ENCODE measurements at places on chromosomes 6 and 20.

DNA sequence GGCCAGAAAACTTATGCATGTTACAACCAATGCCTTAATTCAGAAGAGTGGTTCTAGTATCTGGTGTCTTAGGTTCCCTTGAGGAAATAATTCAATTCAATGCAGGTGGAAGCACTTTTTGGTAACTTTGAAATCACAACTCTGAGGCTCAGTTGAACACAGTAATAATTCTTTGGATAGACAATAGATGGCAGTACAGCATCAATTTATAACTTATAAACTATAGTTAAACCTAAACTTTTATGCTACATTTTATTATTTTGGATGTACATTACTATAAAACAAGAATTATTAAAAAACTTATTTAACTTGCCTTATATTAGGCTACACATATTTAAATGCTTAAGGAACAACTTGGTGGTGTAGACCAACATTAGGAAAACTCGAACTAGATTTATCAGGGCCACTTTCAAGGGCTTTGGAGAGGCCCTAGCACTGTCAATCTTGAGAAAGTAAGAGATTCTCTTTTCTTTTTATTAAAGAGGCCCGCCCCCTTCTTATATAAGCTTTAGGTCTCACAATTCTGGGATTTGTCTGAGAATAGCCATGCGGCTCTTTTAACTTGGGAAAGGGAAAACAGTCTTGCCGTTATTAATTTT is 85.9 kb downstream of the CRYBG1 start:
- DNase-seq = no peak

DNA sequence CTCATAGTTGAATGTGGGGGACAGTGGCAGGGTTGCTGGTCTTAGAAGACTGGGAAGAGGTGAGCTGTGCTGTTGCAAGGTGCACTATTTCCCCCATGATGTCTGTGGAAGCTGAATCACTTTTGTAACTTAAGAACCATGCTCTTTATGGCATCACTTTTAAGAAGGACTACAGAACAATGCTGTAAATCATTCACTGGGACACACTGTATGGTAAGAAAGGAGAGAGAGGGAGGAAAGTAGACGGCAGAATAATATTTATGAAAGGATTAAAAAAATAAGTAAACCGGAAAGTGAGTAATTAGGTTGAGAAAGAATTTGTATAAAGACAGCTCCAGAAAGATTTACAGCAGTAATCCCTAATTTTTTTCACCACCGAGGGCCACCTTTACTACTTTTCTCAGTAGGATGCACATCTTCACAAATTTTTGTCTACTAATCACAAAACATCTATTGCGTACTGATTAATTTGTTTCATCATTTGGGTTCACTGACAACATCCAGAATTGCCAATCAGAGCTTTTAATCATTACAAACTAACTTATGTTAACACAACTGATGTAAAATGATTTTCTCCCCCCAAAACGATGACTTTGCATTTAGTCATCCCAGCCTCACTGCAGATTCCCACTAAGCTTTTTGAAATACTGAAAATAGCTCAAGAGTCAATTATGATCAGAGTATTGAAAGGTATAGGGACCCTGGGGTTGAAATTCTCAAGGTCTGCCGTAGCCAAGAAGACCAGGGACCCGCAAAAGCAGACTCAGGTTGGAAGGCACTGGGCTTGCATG is 560.7 kb upstream of the NOX3 start:
- DNase-seq = no peak

- DNase-seq = no peak
Observed at GRCh38 chr6:128244751-128245405, 275.5 kb downstream of the PTPRK start.

DNA sequence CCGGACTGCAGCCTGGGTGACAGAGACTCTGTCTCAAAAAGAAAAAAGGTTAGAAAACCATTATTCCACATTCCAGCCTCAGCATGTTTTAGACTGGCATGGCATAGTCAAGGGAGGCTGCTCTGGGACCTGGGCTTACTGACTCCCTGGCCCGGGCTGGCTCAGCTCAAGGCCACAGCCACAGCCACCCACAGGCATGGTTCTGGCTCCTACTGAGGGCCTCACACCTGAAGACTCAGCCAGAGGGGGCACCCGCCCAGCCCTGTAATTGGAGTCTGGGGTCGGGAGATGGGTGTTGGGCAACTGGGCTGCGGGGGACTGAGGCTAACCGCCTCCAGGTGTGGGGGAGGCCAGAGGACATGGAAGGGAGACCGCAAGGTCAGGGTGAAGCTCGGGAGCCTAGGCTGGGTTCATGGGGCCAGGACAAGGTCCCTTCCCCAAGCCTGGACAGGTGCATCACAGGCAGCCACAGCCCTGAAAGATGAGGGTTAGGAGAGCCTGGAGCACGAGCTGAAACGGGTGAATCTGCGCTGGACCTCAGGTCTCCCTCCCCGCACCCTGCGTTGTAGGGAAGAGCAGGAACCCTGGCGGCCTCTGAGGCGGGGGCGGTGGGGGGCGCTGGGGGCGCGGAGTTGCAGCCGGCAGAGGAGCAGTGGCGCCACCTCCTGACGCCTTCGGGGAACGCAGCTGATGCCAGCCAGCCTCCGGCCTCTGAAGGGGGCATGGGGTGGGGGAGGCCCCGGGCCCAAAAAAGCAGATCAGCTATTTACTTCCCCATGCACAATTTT is 67.7 kb upstream of the SRSF6 start:
- DNase-seq = no peak

DNA sequence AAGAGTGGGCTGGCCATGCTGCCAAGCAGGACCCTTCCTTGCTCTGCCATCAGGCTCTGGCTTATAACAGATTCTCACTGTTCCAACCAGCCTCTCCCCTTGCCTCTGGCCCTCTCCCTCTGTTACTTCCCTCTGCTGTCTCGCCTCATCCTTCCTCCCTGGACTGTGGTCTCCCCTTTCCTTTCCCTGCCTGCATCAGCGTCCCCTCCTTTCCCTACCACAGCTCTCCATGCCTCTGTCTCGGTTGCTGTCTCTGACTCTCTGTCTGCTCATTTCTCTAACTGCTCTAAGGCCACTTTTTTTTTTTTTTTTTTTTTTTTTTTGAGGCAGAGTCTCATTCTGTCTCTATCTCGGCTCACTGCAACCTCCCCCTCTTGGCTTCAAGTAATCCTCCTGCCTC is 173.4 kb downstream of the PTPRT start:
- no peak for DNase-seq

GRCh38 chr20:1861347-1861976 is 33.7 kb upstream of the SIRPA start:
- no peak for DNase-seq

DNA sequence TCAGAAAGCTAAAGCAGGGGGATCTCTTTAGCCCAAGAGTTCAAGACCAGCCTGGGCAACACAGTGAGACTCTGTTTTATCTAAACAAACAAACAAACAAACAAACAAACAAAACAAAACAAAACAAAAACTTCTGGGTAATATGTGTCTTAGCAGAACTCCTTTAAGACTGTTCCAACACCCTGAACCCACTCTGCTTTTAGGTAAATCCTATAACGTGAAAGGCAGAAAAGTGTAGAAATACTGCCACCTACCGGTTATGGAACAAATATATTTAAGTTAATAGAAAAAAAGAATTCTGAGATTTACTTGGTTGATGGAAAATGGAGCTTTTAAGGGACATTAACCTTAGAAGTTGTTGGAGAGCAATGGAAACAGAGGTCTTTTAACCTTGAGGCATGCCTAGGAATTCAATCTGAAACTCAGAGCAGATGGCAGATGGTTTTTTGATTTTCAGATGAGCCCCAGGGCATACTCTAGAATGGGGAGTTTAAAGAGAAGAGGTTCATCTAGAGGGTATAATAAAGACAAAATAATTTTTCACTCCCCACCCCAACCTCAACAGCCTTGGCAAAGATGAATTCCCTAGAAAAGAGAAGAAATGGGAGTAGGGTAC is 38.5 kb downstream of the SOD2 start:
- DNase-seq = no peak

GRCh38 chr6:17519120-17519519 is 81.0 kb upstream of the FAM8A1 start:
- DNase-seq = peak; percentile 57

- peak; percentile 69 for DNase-seq
Observed at GRCh38 chr6:161370880-161371279, 97.0 kb upstream of the AGPAT4 start.

DNA sequence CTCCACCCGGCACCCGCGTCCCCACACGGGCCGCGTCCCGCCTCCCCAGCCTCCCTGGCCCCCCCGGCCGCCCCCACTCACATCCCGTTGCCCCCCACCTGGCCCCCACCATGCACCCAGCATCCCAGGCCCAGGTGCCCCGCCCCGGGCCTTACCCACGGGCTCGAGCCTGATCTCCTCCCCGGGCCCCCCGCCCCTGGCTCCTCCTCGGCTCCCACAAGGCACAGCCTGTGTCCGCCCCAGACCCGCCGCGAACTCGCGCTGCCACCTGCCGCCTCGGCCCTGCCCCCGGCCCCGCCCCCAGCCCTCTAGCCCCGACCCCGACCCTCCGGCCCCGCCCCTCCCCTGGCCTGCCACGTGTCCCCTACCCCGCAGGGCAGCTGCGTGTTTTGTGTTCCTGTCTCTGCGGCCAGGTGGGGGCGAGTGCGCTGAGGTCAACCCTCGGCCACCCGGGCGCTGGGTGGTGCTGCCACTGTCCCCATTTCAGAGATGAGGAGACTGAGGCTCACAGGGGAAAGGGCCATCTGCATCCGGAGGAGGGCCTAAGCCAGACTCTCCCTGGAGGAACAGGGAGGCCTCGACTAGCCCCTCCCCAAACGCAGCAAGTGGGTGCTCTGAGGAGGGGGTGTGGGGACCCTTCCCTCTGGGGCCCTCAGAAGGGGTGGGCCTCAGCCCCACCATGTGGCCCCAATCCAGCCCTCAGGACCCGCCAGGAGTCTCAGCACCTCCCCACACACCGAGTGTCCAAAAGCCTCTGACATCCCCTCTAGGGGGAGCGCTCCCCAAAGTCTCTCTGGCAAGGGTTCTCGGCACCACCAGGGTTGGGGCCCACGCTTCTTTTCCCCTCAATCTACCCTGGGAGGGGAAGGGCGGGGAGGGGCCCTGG is 99.8 kb downstream of the TAF4 start:
- DNase-seq = no peak

GRCh38 chr6:90347411-90347851 is 50.8 kb upstream of the BACH2 start:
- DNase-seq = no peak

- no peak for DNase-seq
Observed at GRCh38 chr6:86738078-86738477, 199.2 kb upstream of the HTR1E start.

GRCh38 chr20:62356589-62357186 is 10.4 kb downstream of the LAMA5 start:
- DNase-seq = no peak

DNA sequence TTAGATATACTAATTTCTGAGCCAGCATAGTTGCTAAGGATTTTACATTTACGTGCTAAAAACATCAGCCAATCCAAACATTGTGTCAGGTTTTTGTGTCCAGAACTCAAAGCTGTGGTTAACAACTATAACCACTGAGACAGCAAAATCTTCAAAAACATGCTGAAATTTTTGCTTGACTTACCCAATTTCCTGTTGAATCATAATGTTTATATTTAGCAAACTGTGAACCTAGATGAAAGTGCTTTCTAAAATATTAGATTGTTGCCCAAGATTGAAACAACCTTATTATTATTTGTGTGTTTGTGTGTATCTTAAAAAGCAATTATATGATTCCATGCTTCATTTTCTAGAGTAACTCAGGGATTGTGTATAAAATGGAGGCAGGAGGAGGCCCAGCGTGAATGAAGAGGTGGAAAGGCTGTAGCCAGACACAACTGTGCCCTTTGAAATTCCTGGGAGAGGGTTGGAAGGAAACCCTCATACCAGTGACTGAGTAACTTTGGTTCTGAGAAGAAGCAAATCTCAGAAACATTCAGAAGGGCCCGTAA is 48.0 kb downstream of the ARMC2 start:
- no peak for DNase-seq

DNA sequence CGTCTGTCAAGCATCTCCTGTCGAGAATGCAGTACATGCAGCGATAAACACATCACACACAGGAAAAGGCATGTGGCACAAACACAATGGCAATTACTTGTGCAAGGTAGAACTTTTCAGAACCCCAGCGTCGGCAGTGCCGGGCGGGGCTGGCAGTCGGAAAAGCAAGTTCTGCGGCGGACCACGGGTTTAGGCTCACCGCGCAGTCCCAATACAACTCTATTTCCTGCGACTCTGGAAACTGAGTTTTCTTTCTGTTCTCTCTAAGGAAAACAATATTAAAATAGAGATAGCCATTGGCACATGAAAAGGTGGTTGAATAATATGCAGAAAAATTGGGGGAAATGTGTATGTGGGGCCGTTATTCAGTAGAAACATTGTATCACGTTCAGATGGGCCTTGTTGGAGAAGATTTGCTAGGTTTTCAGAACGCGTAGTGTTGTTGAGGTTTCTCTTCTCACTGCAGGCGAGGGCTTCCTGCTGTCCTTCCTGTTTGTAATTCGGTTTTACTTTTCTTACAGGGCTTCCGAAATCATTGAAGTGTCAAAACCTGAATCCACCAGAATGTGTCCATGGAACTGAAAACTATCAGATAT is 369.5 kb downstream of the THBS2 start:
- no peak for DNase-seq

DNA sequence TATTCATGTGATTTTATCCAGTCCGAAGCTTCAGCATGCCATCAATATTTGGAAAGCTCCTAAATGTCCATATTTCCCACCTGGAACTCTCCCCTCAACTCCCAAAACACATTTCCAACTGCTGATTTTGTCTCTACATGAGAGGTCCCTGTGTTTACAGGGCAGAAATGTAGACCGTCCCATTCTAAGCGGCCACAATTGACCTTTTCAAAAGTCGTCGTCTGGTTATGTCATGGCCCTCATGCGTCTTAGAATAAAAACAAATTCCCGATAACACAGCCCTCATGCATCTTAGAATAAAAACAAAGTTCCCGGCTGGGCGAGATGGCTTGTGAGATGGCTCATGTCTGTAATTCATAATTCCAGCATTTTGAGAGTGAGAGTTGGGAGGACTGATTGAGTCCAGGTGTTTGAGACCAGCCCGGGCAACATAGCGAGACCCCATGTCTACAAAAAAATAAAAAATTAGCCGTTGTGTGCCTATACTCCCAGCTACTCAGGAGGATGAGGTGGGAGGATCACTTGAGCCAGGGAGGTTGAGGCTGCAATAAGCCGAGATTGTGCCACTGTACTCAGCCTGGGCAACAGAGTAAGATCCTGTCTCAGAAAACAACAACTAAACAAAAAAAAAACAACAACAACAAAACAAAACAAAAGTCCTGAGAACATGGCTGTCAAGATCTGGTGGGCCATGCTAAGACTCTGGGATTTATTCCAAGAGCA is 6.4 kb upstream of the ZNF217 start:
- DNase-seq = no peak

DNA sequence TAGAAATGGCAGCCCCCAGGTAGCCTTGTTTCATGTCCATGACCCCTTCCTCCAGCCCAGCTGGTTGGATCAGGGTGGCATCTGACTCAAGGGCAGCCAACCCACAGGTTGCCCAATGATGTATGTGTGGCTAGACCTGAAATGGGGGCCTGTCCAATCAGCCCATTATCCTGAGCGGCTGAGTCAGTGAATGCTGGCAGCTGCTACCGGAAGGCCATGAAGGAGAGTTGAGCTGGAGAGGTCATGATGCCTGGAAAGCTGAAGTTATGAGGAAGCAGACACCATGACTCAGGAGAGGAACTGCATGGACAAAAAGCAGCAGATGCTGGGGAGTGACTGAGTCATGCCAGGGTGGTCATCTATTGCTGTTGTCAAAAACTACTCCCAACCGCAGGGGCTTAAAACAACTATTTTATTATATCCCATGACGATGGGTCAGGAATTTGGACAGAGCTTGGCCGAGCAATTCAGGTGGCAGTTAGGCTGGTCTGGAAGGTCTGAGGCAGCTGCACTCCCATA is 67.3 kb downstream of the MDGA1 start:
- no peak for DNase-seq
